Naive thymus-derived CD4-positive, alpha-beta T cell (primary cell): ENCODE measurements at places on chromosomes 12 and 14.

DNA sequence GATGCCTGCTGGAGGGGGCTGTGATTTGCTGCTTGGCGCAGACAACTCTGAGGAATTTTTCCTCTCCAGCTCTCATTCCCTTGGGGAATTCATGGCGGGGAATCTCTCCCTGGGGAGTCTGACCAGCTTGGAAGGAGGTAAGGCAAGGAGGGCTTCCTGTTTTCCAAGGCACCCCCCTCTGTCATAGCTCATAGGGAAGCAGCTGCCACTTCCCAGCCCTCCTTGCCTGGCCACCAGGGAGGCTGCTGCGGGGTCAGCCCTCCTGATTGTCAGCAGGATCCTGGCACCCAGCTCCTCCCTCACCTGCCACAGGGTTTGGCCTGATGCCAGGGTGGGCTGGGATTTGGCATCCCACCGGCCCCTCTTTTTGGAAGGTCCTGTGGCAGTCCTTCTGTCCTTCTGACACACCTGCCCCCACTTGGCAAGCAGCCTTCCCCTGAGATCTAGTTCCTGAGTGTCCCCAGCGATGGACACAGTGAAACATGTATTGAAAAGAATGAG is 74.9 kb downstream of the TSPAN9 start:
- no peak for DNase-seq

DNA sequence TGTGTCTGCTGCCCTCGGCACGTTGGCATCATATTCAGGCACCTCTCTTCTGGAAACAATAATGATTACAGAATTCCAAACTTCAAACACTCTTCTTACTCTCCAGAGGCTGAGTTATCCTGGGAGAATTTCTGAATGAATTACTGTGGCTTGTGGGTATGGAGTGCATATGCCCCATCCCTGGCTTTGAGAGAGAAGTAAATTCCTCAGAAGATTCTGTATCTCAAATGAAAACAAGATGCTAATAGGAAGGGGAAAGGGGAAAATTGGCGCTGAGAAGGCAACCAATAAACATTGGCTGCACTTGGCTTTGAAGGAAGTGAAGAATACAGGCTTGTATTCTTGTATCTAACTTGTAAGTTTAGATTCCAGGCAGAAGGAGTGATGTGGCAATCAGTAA is 132.0 kb upstream of the NOVA1 start:
- no peak for DNase-seq

DNA sequence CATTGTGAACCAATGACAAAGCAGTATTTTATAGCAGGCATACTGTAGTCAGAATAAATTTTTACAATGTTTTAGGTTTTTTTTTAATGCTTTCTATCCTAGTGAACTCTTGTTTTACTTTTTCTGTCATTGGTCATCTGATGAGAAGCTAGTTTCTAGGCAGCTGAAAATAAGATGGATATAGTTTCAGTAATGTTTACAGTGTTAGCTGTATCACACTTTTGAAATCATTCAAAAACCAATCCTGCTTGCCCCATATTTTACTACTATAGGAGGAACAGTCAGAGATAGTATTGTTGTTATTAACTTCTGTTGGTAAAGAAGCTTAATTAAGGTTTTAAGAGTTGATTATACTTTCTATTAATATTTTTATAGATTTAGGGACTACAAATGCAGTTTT is 24.5 kb downstream of the USP15 start:
- no peak for DNase-seq

GRCh38 chr14:99546234-99546879 is 57.6 kb downstream of the CCDC85C start:
- DNase-seq, result no peak

DNA sequence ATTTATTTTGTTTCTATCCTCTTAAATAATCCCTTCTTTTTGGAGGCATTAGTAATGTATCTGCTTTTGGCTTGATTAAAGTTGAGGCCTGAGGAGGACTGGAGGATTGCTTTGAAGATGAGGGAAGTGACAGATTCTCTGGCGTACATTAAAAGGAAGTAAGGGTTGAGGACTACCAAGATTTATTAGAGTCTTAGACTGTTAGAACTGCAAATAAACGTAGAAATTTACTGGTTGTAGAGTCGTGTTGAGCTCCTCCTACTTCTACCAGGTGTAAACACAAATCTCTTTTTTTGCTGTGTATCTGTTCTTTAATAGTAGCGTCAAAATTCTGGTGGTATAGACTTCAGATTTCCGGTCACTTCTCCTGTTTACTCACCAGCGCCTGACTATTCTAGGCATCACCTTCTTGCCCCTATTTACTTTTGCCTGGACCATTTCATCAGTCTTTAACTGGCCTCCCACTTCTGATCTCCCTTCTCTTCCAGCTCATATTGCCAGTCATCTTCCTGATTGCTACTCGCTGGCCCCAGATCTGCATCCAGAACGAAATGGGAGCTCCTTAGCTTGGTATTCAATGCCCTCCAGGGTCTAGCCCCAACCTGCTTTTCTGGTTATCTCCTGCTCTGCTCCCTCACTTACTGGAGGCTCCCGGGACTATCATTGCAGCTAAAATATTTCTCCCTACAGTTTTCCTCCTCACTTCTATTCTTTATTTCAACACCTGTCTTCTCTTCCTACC is 8.4 kb upstream of the EID3 start:
- no peak for DNase-seq

GRCh38 chr14:54840336-54840735 is 62.3 kb downstream of the GCH1 start:
- no peak for DNase-seq

- DNase-seq, result no peak
Observed at GRCh38 chr14:77923131-77923936, 123.4 kb downstream of the ADCK1 start.

DNA sequence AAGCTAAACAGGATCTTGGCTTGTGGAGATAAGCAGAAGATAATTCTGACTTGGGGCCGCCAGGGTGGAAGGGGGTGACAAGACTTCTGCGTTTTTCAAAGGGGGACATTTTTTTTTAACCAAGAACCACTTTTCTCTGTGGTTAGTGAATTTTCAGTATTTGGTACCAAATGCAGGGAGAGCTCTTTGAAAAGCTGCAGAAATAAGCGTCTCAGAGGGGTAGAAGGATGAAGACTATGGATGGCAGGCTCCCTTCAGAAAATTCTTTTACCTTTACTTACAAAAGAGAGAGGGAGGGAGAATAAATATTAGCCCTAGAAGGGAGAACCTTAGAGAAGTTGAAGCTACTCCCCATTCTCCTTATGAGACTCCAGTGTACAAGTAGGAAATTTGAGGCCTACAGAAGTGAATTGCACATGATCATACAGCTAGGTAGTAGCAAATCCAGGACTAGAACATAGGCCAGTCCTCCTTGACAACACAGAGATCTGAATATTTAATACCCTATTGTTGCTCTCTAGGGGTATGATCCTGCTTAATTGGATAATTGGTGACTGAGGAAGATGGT is 840 bp downstream of the MRPL52 start:
- no peak for DNase-seq

GRCh38 chr14:50823051-50823761 is 7.8 kb downstream of the NIN start:
- DNase-seq, result peak; percentile 24

GRCh38 chr12:50062728-50063460 is 5.5 kb downstream of the ASIC1 start:
- DNase-seq, result no peak

- DNase-seq, result no peak
Observed at GRCh38 chr12:47751561-47751960, 7.1 kb downstream of the RAPGEF3 start.

GRCh38 chr14:61691495-61691894 is 3.8 kb upstream of the HIF1A start:
- DNase-seq, result no peak

DNA sequence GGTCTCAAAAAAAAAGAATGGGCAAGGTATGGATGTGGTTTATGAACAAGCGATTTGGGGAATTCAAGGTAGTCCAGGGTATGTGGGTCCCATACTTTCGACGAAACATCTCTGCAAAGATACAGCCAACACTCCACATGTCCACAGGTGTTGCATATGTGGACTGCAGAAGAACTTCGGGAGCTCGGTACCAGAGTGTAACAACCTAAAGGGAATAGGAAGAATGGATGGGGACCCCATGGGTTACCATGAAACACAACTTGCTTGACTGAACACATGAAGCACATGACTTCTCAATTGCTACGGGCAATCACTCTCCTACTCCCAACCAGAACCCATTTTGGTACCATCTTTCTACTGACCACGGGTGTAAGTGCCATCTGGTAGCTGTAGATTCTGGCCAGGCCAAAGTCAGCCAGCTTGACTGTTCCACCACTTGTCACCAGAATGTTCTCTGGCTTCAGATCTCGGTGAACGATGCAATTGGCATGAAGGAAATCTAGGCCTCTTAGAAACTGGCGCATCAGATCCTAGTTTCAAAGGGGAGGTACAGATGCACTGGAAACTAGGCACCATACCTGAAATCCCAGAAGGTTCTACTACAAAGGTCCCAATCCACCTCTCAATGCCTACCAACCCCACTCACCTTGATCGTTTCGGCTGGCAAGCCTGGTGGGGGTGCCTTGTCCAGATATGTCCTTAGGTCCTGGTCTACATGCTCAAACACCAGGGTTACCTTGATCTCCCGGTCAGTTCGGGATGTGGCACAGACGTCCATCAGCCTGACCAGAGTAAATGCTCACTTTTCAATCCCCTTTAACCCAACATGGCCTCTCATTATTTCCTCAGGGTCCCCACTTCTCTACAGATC is 1.3 kb downstream of the CDK4 start:
- DNase-seq, result no peak

DNA sequence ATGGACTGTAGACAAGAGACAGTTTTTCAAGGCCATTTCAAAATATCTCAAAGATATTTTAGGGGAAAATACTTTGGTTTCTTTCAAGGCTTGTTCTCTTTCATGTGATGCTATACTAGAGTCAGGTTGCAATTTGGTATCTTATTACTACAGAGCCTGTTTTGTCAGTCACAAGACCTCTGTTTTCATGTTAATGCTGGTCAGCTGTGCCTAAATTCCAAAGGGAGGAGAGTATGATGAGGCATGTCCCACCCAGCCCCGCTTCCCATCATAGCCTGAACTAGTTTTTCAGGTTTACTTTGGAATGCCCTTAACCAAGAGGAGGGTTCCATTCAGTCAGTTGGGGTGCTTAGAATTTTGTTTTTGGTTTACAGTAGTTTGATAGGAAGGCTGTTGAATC is 52.6 kb downstream of the GPHB5 start:
- no peak for DNase-seq

GRCh38 chr12:32482226-32482625 is 82.9 kb downstream of the FGD4 start:
- no peak for DNase-seq

- peak; percentile 54 for DNase-seq
Observed at GRCh38 chr12:12032851-12033797, 37.6 kb upstream of the BCL2L14 start.

GRCh38 chr14:53249059-53249458 is 95.9 kb upstream of the DDHD1 start:
- no peak for DNase-seq
